ENCODE measurements at places on chromosomes 7 and 10.

DNA sequence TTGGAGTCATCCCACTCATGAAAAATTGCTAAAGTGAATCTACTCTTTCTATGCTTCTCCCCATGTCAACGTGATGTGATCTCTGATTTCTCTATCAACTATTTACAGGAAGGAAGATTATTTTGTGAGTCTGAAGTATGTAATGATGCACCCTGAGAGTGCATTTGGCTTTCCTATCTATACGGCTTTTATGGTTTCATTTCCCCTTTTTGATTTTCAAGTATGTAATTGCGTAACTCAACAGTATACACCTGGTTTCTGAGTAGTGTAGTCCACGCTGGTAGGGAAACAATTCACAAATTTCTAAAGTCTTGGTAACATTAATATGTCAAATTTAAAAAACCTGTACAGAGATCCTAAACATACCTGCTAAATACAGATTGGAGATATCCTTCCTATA is 194.7 kb upstream of the SEMA3A start:
- DNase-seq: no peak

GRCh38 chr7:34165927-34166550 is 260.7 kb downstream of the BMPER start:
- DNase-seq: no peak

GRCh38 chr7:110541962-110542361 is 549.0 kb upstream of the LRRN3 start:
- DNase-seq: no peak

DNA sequence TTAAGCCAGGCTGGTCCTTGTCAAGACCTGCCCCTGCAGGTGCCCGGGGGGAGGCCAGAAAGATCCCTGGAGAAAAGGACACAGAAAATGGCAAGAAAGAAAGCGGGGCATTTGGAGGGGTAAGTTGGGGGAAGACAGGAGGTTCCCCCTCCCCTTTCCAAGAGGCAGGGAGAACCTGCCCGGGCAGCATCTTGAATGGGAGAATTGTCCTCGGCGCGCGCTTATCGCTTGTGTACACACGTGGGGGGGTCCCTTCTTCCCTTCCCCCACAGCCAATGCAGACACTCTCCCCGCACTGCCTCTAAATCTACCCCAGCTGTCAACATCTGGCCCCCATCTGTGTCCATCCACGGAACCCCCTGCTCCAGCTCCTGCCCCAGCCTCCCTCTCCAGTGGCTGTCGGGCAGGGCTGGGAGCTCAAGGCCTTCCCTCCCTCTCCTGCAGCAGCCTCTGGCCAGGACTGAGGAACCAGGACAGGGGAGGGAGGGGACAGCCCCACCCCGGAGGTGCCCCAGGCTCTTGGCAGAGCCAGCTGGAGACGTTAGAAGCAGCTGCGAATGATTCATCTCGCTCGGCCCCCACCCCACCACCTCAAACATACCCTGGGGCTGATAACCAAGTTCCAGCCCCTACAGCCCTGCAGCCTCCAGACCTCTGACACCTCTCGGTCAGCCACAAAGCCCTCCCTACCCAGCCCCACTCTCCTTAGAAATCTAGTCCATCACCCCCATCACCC is 25.3 kb downstream of the EPHB4 start:
- no peak for DNase-seq

- no peak for DNase-seq
These were observed 57.6 kb downstream of the ARHGAP22 start for GRCh38 chr10:48547061-48547895.
